Chondrocyte (in vitro differentiated cells): ENCODE measurements at places on chromosomes 2 and 18.
A peak's percentile ranks its signal among the peaks of the same experiment; 100 is the strongest.

- H3K27ac ChIP-seq: peak overlapping the region; percentile 62
- no peak for DNase-seq
- no peaks in the 10 kb centered on the region for H3K27me3 ChIP-seq
- no peak overlapping the region for H3K4me3 ChIP-seq
Measured at GRCh38 chr2:237073552-237073951, 12.1 kb upstream of the COPS8 start.

DNA sequence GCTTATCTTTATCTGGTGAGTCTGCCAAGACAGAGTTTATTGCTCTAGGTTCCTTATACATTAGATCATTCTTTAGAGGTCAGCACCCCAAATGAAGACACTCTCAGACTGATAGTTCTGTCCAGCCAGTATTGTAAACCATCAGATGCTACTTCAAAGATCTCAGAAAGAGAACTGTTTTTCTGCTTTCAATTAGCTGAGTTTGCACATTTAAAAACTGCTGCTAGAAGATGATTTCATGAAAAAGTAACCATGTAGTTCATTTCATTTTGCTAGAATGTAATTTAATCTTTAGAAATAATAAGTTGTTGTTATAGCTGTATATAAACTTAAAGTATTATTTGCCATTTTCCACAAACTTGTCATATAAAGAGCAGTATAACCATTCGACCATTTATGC, 344.5 kb upstream of the ATP5MC3 start:
- H3K4me1 ChIP-seq: no peaks in the 10 kb centered on the region
- H3K27ac ChIP-seq: no peak overlapping the region
- no peak for DNase-seq
- no peak overlapping the region for H3K4me3 ChIP-seq
- H3K36me3 ChIP-seq: no peaks in the 10 kb centered on the region

GRCh38 chr2:233422050-233422639, 67.9 kb downstream of the DGKD start:
- peaks cover 83% of the 10 kb centered on the region for H3K4me1 ChIP-seq
- peaks cover 8% of the 10 kb centered on the region for H3K36me3 ChIP-seq
- no peak for DNase-seq

DNA sequence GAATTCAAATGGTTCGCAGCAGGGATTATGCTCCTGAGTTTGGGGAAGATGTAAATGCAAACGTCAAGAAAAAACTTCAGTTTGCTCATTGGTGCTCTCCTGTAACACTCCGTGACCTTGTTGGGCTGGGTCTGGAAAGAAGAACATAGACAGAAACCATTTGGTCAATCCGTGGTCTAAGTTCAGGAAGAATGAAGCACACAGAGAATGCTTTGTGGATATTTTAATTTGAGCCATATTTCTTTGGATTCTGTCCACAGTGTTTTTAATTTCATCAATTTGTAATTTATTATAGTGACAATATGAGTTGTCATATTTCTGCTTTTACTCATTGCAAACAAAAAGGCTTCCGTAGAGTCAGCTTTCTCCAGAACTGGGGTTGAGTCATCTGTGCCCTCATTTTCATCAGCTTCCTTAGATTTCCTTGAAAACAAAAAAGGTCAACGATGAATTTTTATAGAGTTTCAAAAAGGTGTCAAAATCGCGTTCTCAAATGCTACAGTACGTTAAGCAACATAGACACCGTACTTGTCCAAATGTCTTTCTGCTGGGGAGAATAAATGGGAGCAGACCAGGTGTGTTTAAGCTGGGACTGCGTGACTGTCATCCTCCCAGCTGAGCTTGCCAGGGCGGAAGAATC, 606.4 kb downstream of the RNF144A start:
- H3K4me3 ChIP-seq: no peak overlapping the region
- H3K27ac ChIP-seq: no peak overlapping the region
- H3K27me3 ChIP-seq: peaks cover 1% of the 10 kb centered on the region
- no peak for DNase-seq

DNA sequence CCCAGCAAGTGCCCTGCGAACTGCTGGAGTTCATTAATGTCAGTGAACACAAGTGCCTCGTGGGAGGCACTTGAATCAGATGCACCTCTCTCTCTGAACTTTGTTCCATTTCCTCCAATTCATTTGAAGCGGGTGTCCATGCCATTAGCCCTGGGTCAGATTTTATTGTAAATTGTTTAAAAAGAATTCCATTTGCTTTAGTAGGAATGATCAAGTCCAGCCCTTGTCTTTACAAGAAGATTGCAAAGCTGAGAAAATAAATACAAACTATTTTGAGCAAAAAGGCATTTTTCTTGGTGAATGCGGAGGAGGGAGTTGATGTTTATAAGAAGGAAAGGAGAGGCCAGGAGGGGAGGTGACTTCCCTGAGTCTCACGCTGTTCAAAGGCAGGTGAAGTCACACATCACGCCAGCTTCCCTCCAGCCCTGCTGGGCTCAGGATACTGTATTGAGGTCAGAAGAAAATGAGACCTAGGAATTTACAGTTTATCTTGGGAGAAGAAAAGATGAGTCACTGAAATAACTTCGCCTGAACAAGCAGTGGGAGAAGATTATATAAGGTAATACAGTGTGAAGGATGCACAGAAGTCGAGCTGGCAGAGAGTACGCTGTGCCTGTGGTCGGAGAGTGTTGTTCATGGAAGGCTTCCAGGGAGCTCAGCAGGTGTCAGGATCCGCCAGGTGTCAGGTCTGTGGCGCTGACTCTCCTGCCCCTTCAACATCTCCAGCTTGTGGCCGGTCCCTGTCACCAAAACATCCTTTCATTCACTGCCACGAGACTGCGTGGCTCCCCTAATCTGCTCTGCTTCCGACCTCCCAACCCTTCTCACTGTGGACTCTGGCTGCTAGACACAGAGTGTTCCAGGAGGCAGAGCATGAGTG, 36.5 kb downstream of the EFR3B start:
- no peak overlapping the region for H3K4me3 ChIP-seq
- no peaks in the 10 kb centered on the region for H3K36me3 ChIP-seq
- no peak for DNase-seq
- H3K27ac ChIP-seq: peak overlapping the region; percentile 1
- peaks cover 16% of the 10 kb centered on the region for H3K27me3 ChIP-seq
- H3K4me1 ChIP-seq: peaks cover 27% of the 10 kb centered on the region

DNA sequence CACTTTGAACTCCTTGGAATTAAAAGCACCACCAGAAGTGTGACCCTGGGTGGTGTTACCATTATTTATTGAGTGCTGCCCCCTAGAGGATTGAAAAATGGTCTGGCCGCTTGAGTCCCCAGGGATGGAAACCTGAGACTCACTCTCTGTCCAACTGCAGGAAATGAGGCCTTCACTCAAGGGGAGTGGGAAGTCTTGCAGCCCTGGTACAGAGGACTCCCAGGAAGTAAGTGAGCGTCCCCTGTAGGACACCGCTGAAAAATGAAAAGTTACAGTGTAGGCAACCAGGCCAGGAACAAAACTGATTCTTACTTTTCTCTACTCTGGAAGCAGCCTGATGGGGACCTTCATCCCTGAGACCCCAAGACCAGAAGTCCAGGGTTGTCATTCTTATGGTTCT, 2.2 kb upstream of the NRP2 start:
- H3K4me1 ChIP-seq: peaks cover 38% of the 10 kb centered on the region
- no peak overlapping the region for H3K27ac ChIP-seq

GRCh38 chr2:220935789-220936321, 636.2 kb downstream of the EPHA4 start:
- H3K27me3 ChIP-seq: no peaks in the 10 kb centered on the region
- DNase-seq: no peak
- H3K27ac ChIP-seq: no peak overlapping the region
- H3K4me3 ChIP-seq: no peak overlapping the region
- no peaks in the 10 kb centered on the region for H3K36me3 ChIP-seq

- no peak overlapping the region for H3K4me3 ChIP-seq
- no peaks in the 10 kb centered on the region for H3K4me1 ChIP-seq
- H3K36me3 ChIP-seq: peaks cover 8% of the 10 kb centered on the region
Measured at GRCh38 chr2:150303281-150303680, 184.2 kb downstream of the RND3 start.

DNA sequence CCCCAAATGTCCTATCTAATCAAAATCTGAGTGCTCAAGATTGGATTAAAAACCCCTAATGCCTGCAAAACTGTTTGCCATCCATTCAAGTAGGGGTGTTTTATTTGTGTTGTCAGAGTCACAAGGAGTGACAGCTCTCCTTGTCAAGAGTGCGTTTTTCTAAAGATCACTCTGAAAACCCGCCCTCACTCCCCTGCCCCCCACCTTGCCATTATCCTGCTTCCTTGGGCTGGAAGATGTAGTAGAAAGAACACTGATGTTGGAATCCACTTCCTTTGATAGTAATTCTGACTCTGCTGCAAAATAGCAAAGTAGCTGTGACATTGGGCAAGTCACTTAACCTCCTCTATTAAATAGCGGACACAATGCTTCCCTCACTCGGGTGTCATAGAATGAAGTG, 155.6 kb downstream of the TSN start:
- H3K27ac ChIP-seq: no peak overlapping the region
- DNase-seq: no peak
- no peak overlapping the region for H3K4me3 ChIP-seq
- H3K36me3 ChIP-seq: no peaks in the 10 kb centered on the region
- H3K4me1 ChIP-seq: peaks cover 15% of the 10 kb centered on the region

GRCh38 chr2:10303694-10304378, 1.1 kb downstream of the HPCAL1 start:
- H3K27ac ChIP-seq: no peak overlapping the region
- H3K36me3 ChIP-seq: no peaks in the 10 kb centered on the region
- peaks cover 10% of the 10 kb centered on the region for H3K4me1 ChIP-seq
- no peak for DNase-seq
- no peaks in the 10 kb centered on the region for H3K27me3 ChIP-seq
- peak overlapping the region; percentile 83 for H3K4me3 ChIP-seq

- DNase-seq: no peak
- H3K27ac ChIP-seq: no peak overlapping the region
- H3K36me3 ChIP-seq: no peaks in the 10 kb centered on the region
- no peak overlapping the region for H3K4me3 ChIP-seq
- peaks cover 55% of the 10 kb centered on the region for H3K27me3 ChIP-seq
- H3K4me1 ChIP-seq: no peaks in the 10 kb centered on the region
Measured at GRCh38 chr2:84856787-84857186, 24.1 kb downstream of the TRABD2A start.

GRCh38 chr2:231228974-231229529, 30.6 kb downstream of the ARMC9 start:
- no peaks in the 10 kb centered on the region for H3K27me3 ChIP-seq
- peaks cover 43% of the 10 kb centered on the region for H3K4me1 ChIP-seq
- H3K27ac ChIP-seq: peak overlapping the region; percentile 68
- DNase-seq: no peak

- no peaks in the 10 kb centered on the region for H3K27me3 ChIP-seq
- no peak overlapping the region for H3K27ac ChIP-seq
- peaks cover 13% of the 10 kb centered on the region for H3K4me1 ChIP-seq
- DNase-seq: no peak
- no peak overlapping the region for H3K4me3 ChIP-seq
Measured at GRCh38 chr2:60498127-60498815, 55.2 kb downstream of the BCL11A start.

DNA sequence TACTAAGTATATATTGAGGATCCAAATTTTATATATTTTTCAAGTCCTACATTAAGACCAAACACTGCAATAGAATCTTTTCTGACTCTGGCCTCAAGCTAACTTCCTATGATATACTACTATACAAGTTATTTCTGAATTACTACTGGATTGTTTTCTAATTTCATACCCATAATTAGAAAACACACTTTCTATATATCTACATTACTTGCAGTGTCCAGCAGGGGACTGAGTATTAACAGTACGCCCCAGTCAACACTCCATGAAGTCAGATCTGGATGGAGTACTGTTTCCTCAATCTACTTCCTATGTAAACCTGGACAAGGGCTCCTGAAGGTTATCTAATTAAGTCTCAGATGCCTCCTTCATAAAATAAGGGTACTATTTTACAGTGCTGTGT, 26.5 kb downstream of the RMP24 start:
- no peak for DNase-seq
- H3K4me1 ChIP-seq: peaks cover 6% of the 10 kb centered on the region
- H3K4me3 ChIP-seq: no peak overlapping the region
- H3K27me3 ChIP-seq: no peaks in the 10 kb centered on the region
- no peak overlapping the region for H3K27ac ChIP-seq
- H3K36me3 ChIP-seq: no peaks in the 10 kb centered on the region

GRCh38 chr2:127153691-127154158, 46.8 kb upstream of the BIN1 start:
- no peak for DNase-seq
- H3K27me3 ChIP-seq: no peaks in the 10 kb centered on the region
- H3K4me3 ChIP-seq: no peak overlapping the region

DNA sequence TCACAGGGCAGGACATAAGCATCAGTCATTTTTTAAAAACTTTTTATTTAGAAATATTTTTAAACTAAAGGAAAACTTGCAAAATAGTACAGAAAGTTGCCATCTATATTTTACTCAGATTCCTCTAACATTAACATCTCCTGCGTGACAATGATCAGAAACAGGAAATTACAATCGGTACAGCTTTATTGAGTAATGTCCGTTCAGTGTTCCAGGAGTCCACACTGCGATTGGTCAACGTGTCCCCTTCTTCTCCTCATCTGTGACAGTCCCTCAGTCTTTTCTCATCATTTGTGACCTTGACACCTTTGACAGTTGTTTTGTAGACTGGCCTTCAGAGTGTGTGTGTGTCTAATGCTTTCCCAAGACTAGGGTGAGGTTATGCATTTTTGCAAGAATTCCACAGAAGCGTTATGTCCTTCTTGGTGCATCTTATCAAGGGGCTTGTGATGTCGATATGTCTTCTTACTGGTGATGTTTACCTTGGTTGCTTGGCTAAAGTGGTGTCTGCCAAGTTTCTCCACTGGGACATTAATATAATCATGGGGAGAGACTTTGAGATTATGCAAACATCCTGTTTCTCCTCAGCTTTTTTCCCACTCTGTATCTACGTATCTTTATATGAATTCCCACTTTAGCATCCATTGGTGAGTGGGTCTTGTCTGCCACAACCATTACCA, 21.4 kb upstream of the TMEM177 start:
- no peaks in the 10 kb centered on the region for H3K36me3 ChIP-seq
- no peak overlapping the region for H3K27ac ChIP-seq
- DNase-seq: no peak
- no peak overlapping the region for H3K4me3 ChIP-seq

DNA sequence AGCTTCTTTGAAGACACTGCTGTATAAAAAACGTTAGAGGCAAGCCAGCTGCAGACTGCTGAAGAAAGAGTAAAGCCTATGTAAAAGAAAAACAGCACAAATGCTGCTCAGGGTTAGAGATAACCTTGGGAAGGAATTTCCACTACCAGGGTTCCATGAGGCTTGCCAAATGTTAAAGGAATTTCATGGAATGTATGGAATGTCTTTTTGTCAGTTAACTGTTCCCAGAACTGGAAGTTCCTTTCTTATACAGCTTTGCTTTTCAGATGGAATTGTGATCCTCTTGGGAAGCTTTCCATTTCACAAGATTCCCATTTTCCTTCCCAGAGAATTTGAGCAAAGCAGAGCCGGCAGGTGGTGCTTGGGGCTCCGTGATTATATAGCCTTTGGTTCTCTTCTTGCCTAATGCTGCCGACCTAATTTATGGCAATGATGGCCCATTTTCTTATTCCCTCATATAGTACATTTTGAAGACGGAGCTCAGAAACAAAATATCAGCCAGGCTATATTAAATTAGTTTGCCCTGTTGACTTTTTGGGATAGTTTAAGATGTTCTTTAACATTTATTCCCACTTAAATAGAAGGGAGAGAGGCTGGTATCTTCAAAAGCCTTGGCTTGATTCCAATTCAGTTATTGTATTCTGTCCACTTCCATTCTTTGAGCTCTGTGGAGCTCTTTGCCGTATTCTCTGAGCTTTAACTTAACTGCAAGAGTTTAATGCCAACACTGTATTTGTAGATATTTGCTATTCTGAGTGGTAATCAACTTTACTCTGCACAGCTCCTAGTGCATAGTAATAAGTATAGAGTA, 162.3 kb downstream of the PHLPP1 start:
- no peaks in the 10 kb centered on the region for H3K36me3 ChIP-seq
- DNase-seq: no peak
- peak overlapping the region; percentile 85 for H3K27ac ChIP-seq
- H3K4me3 ChIP-seq: peak overlapping the region; percentile 36
